AML-193 (cell line): ENCODE measurements at places on chromosomes 3 and 15.

GRCh38 chr3:195718477-195718984 is 2.2 kb upstream of the MUC20 start:
- DNase-seq = no peak

DNA sequence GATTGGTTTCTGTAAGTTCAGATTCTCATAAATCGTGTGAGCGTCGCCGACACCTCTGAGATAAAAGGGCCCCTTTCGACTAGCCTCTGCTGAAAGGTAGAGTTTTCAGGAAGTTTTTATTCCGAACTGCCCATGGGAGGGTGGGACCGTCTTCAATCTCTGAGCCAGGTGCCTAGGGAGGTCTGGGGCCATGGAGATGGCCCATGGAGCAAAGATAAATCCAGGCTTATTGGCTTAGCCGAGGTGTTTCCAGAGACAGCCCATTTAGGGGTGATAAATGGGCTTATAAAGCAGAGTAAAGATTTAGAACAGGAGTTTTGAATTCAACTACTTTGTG is 442 bp downstream of the QTRT2 start:
- DNase-seq = no peak

DNA sequence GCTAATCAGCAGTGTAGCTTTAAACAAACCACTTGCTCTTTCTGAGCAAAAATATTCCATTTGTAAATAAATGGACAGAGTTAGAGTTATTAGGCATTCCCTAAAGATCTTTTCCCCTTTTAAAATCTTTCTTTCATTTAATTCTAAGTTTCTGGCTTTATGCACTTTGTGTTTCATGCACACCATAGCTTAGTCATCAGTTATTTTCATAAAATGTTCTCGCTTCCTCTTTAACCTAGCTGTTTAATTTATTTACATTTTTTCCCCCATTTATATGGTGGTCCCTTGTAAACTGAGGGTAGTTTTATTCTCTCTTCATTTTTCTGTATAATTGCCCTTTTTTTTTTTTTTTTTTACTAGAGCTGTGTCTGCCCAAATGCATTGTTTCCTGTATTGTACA is 315.0 kb upstream of the LRRFIP2 start:
- DNase-seq = no peak

GRCh38 chr3:61442696-61443095 is 118.7 kb upstream of the PTPRG start:
- DNase-seq = no peak

- no peak for DNase-seq
These were observed 87.5 kb upstream of the TGFBR2 start for GRCh38 chr3:30518872-30519271.

DNA sequence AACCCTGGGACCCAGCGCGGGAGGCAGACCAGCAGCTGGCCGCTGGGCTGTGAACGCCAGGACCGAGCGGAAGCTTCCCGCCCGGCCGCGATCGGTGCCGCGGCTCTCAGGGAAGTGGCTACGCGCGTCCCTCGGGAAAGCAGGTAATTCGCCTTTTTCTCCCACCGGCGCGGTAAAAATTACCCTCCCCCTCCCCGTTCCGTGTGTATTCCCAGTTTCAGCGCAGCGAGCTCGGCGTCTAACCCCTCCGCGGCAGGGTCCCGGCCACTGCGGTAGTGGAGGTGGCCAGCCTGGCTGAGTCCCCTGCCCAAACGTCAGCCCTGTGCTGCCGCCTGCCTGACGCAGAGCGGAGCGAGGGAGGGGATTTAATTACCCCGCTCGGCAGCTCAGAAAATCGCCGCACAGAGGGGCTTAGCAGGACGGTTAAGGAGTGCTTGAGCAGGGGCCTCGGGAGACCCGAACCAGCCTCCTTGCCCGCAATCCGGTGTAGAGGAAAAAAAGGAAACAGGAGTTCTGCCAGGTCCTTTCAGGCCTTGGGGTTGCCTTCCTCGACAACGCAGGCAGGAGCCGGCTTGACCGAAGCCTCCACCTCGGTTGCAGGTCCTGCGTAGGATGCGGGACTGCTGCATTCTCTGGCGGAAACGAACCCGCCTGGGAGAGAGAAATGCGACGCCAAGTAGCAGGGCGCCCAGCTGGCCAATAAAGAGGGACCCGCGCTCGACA is 2.9 kb downstream of the GATA2 start:
- DNase-seq = no peak
